T47D (cell line): ENCODE measurements at places on chromosomes 12 and 14.

- no peak for DNase-seq
Measured at GRCh38 chr12:19763488-19763887, 324.2 kb downstream of the AEBP2 start.

DNA sequence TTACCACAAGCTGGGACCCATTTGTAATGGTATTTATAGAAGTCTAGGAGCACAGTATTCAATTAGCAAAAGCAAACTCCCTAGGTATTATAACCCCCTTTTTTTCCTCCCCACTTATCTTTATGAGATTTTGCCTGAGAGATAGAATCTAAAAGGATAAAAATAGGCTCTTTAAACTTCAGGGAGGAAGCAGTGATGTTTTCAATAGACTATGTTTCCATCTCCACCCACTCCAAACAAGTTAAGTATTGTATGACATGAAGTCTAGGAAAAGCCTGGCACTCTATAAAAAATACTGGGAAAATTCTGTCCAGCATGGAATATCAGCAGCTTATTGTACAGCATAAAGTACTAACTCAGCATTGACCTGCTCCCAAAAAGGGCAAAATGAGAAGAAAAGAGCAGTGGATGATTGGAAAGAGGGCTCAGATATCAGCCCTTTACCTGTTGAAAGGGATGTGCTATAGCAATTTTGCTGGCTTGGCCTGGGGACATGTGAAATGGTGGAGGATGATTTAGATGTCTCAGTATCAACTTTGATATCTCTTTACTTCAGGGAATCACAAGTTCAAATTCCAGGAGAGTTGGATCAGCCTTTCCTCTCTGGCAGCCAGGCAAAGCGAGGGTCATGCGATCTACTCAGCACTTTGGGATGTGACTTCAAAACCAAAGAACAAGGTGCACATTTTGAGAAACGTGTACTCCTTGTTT lies 72.4 kb downstream of the IGF1 start:
- no peak for DNase-seq

DNA sequence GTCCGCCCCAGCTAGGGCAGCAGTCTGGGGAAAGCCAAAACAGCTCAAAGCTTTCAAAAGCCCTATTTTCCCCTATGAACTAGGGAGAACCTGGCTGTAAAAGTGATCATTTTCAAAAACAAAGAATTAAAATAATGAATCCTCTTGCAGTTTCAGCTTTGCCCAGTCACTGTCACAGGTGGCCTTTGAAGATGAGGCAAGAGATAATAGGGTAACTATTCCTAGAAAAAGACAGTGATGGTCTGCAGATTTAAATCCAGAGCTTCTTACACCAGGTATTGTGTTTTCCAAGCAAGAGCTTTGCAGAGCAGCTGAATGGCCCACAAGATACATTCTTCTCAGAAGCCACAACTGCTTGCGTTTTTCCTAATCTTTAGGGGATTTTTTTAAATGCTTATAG lies 80.2 kb upstream of the NUDT4 start:
- no peak for DNase-seq

- no peak for DNase-seq
Measured at GRCh38 chr12:41476499-41477439, 288.6 kb downstream of the PDZRN4 start.

GRCh38 chr12:39798977-39799376 lies 179.4 kb upstream of the ABCD2 start:
- no peak for DNase-seq

DNA sequence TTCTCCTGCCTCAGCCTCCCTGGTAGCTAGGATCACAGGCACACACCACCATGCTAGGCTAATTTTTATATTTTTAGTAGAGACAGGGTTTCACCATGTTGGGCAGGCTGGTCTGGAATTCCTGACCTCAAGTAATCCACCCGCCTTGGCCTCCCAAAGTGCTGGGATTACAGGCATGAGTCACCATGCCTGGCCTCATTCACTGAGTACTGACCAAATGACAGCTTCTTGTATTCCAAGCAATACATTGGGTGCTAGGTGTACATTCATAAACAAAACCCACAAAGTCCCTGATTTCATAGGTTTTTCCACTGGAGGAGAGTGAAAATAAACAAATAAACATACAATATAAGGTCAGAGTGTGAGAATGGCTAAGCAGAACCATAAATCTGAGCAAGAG lies 136.3 kb downstream of the HELB start:
- DNase-seq: no peak

DNA sequence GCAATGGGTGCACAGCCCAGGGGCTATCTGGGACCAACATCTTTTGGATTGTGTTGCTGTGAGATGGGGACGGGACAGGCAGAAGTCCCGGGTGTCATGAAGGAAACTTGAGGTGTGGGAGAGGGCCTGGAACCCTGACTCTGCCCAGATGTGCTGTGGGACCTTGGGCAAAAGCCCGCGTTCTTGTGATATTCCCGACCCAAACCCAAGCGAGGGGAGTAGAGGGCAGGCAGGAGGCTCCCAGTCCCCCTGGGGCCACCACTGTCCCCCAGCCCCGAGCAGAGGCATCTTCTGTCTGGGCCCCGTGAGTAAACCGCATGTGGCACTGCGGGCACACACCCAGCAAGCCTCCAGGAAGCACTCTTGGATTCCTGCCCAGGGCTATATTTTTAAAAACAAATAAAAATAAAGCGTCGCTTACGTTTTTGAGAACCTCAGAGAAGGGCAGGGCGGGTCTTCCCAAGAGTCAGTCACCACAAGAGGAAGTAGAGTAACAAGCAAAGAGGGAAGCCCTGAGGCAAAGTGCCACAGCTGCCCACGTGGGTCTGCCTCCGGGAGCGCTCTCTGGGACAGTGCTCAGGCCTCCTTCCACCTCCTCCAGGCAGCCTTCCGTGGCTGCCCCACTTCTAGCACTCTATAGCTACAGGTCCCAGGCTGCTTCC lies 39.5 kb downstream of the BEGAIN start:
- peak; percentile 78 for DNase-seq

- no peak for DNase-seq
Measured at GRCh38 chr14:85620947-85621346, 91.0 kb downstream of the FLRT2 start.

DNA sequence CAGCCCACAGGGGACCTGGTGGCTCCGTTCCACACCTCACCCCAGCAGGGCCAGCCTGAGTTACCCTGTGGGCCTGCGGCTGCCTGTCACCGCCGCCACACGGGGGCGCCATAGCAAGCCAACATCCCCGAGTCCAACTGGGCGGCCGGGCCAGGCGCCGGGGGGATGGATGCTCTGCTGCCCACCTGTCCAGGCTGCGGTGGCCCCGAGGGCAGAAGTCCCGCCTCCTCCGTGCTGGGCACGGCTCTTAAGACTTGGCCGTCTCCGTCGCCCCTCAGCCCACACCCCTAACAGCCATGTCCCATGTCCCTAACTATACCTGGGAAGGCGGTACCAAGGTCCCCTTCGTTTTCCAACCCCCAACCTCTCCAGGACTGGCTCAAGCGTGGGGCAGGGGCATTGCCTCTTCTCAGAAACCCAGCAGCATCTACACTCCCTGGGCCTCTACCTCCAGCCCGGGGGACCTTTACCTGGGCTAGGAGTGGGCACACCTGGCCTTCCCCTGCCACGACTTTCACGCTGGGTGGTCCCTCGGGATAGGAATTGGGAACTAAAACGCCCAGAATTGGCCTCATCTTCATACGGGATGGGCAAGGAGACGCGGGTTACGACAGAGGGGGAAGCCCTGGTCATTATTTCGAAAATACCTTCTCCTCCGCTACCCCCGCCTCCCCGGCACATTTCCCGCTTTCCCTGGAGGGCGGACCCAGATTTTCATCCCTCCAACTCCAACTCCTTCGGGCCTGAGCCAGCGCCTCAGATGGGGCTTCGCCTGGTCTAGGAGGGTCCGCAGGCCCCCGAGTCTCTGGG lies 1.1 kb upstream of the CYP46A1 start:
- peak; percentile 92 for DNase-seq

DNA sequence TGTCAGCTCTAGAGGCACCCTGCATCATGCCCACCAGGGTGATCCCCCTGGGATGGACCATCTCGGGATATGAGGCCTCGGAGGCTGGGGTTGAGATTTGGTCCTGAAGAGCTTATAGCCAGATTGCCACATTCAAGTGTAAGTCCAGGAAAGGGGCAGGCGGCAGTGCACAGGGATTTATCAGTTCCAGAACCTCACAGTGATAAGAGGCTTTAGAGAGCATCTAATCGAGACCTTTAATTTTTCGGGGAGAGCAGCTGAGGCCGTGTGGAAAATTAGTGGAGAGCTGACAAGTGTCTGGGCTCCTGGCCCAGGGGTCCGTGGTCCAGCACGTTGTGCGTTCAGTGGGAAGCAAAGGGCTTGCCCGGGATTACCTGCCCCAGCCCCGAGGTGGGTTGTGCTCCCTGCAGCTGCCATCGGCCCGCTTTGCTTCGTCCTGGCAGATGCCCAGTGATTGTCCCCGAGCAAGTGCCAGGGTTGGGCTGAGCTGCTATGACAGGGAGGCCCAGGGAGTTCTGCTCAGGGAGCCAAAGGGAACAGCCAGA lies 52.1 kb downstream of the C14orf132 start:
- DNase-seq: no peak

- DNase-seq: no peak
Measured at GRCh38 chr12:38384816-38385378, 68.3 kb downstream of the ALG10B start.

- no peak for DNase-seq
Measured at GRCh38 chr12:77667101-77667500, 163.6 kb upstream of the NAV3 start.

- DNase-seq: no peak
Measured at GRCh38 chr12:27347779-27348178, 15.1 kb downstream of the BMAL2 start.

DNA sequence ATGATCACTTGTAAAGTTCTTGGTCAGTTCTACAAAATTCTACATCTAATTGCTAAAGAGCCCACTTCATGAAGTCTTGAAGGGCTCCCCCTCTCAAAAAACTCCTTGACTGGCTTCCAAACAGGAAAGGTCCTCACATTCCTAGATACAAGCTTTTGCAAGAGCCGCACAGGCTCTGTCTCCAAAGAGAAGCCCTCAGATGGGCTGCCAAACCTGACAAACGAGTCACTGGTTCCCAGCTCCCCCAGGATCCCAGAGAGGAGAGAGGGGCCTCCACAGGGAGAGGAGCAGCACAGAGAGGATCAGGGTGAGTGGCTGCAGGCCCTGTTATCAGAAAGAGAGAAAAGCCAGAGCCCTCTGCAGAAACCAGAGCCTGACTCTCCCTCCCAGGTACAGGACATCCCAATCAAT lies 5.8 kb downstream of the NID2 start:
- DNase-seq: no peak
